A549 treated with CpdA at 1 μM for 4 hours (cell line): ENCODE measurements at places on chromosomes 1 and 21. TPM values are rescaled to one million over a fixed set of nuclear protein-coding genes. Genes with fewer than 3 reads are reported as not detected.

The RSPH1 gene
- total RNA-seq = 0.51 to 0.98 TPM (median 0.65 TPM) in 5 replicates

The DDAH1 gene
- 5.6 to 6.9 TPM (median 6.5 TPM) in 5 replicates for total RNA-seq

The AIRE gene
- not detected in 5 replicates for total RNA-seq

The PRR9 gene
- not detected in 5 replicates for total RNA-seq

The CELA3B gene
- total RNA-seq = not detected in 5 replicates

The S100A2 gene
- 20.0 to 26.2 TPM (median 24.5 TPM) in 5 replicates for total RNA-seq

The AMY2A gene
- not detected in 5 replicates for total RNA-seq

The FAM78B gene
- 0.08 to 0.46 TPM (median 0.32 TPM) in 5 replicates for total RNA-seq

The CHI3L2 gene
- total RNA-seq = 0.25 to 0.54 TPM (median 0.38 TPM) in 4 of 5 replicates, not detected in the other

The VTCN1 gene
- total RNA-seq = 0.06 to 0.25 TPM (median 0.08 TPM) in 4 of 5 replicates, not detected in the other

The SYT2 gene
- total RNA-seq = 0.01 to 0.07 TPM (median 0.02 TPM) in 5 replicates

The GPX7 gene
- total RNA-seq = not detected in 5 replicates

The MOB3C gene
- total RNA-seq = 4.2 to 4.8 TPM (median 4.5 TPM) in 5 replicates

The AGMAT gene
- total RNA-seq = 6.1 to 8.5 TPM (median 7.9 TPM) in 5 replicates

The LRRC52 gene
- total RNA-seq = not detected in 5 replicates
